ENCODE measurements at places on chromosomes 2 and 18.

GRCh38 chr18:59917422-59917821 is 17.6 kb downstream of the PMAIP1 start:
- no peak for DNase-seq

GRCh38 chr18:23550898-23551297 is 35.4 kb downstream of the NPC1 start:
- DNase-seq: no peak

GRCh38 chr18:34590503-34590902 is 119.6 kb upstream of the DTNA start:
- no peak for DNase-seq

DNA sequence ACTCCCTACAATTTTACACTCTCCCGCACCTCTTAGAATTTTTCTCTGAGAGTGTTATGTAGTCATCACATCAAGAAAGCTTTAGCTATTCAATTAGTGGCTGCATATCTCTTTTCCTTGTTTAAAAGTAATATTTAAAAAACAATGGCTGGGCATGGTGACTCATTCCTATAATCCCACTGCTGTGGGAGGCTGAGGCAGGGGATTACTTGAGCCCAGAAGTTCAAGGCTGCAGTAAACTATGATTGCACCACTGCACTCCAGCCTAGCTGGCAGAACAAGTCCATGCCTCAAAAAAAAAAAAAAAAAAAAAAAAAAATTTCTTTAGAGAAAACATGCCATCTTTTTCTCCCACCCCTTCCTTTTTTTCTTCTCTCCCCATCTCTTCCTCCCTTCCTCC is 44.3 kb downstream of the AQP4 start:
- DNase-seq: no peak

DNA sequence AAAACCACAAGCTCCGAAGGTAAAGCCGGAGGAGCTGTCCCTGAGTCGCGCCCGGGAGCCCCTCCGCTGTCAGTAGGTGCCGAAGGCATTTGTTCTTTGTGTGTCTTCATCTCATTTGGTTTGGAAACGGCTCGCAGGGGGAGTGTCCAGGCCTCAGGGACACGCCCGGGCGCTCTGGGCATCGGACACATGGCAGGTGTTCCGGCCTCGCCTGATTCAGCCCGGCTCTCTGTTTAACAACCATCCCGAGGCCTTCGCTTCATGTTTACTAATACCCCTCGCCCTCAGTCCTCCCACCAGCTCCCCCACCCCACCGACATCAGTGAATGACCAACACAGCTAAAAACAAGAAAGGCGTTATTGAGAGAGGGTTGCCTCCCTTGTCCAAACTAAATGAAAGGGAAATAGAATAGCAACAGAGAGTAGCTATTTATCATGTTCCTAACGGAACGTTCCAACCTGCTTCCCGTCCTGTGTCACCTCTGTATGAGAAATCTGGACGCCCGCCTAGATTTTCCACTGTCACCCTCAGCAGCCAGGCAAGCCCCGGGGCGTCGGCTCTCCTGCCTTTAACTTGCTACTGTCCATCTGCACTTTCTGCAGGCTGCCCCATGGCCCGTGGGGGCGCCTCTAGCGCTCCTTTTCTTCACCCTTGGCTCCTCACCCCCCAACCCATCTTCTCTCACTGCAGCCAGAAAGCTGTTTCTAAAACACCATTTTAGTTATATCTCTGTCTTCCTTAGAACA is 73.9 kb downstream of the MYCN start:
- no peak for DNase-seq

DNA sequence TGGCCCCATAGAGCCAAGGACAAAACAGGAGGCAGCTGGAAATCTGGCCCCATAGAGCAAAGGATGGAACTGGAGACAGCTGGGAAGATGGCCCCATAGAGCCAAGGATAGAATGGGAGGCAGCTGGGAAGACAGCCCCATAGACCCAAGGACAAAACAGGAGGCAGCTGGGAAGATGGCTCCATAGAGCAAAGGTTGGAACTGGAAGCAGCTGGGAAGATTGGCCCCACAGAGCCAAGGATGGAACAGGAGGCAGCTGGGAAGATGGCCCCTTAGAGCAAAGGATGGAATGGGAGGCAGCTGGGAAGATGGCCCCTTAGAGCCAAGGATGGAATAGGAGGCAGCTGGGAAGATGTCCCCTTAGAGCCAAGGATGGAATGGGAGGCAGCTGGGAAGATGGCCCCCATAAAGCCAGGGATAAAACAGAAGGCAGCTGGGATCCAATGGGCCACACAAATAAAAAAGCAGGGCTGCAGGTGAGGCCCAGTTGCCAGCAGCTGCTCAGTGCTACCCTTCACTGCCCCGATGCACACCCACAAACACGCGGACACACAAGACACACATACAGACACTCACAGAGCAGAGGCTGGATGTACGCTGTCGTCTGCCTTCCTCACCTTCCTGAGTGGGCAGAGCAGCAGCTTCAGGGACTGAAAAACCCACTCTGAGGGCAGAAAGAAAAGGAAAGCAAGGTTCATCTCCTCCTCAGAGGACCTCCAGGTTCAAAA is 505.4 kb upstream of the MYT1L start:
- no peak for DNase-seq

DNA sequence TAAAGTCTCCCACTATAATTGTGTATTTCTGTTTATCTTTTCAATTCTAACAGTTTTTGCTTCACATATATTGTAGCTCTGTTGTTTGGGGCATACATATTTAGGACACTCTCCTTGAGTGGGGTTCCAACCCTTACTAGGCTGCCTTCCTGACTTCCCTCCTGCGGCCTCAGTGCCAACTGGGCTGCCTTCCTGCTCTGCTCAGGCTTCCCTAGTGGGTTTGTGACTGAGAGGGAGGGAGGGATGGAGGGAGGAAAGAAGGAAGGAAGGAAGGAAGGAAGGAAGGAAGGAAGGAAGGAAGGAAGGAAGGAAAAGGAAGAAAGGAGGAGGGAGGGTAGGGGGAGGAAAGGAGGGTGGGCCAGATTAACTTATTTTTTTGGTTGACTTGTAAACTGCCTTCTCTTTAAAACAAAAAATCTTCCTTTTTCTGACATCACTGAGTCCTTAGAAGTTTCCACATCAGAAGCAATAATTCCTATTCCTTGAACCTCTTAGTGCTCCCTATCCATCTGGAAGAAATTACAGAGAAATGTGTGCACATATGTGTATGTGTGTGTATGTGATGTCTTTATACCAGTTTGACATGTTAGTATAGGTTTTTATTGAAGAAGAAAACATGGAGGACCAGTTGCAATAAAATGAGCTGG is 145.4 kb upstream of the PGAP1 start:
- no peak for DNase-seq

GRCh38 chr2:70367722-70368323 is 66.0 kb upstream of the FAM136A start:
- no peak for DNase-seq

DNA sequence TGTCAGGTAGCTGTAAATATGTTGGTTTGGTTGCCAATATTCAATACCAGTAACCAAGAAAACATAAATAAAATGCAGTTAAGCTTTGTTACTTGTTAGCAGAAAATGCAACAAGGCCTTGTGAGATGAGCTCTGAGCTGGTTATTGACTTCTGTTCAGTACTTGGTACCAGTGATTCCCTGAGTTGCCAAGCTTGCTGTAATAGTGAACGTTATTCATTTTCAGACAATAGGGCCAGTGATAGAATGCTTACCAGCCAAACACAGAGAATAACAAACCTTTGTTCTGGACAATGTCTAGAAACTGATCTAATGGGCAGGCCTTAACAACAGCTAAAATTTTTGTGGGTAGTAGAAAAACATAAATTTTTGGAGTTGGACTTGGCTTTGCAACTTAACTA is 29.5 kb downstream of the RASGRP3 start:
- DNase-seq: no peak

- no peak for DNase-seq
Measured at GRCh38 chr18:76689646-76690264, 132.6 kb upstream of the ZNF236 start.

DNA sequence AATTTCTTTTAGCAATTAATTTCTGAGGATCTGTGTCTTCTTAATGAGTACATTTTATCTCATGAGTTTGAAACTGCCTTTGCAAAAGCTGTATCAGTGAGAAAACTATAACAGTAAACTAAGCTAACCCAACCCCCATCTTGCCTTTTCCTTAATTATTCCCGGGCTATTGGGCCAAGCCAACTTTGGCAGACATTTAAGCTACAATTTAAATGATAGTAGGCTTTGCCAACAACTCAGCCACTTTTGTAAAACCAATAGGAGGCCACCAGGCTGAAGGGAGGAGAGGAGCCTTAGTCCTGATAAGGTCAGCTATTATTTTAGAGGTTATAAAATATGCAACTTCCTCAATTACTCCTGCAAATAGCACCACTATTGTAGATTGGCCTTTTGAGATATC is 218.0 kb upstream of the KCNJ3 start:
- DNase-seq: no peak

DNA sequence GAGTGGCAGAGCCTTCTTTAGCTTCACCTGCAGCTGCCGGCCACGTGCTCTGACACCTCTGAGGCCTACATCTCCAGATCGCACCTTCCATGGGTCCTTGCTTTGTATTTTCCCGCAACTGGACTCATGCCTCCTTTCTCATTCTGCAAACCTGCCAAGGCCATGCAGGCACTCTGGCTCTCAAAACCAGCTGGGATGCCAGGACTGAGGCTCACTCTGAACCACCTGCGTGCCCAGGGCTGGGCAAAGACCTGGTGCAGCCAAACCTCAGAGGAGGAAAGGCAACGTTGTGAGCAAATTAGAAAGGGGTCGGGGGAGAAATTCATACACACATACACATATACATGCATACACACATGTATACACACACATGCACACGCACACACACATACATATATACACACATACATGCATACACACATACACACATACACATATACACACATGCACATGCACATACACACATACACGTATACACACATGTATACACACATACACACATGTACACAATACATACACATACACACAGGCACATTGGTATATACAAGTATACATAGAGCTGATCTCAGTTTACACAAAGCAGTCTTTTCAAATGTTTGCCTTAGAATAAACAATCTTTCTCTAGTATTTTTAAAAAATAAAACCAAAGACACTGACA is 125.2 kb downstream of the RTP5 start:
- DNase-seq: no peak

- DNase-seq: no peak
Measured at GRCh38 chr2:96099861-96100798, 16.2 kb downstream of the ADRA2B start.

- no peak for DNase-seq
Measured at GRCh38 chr2:66827851-66828250, 392.9 kb downstream of the MEIS1 start.

GRCh38 chr2:48902521-48902920 is 147.0 kb upstream of the LHCGR start:
- no peak for DNase-seq

GRCh38 chr18:76463872-76464271 is 31.2 kb downstream of the ZNF516 start:
- DNase-seq: no peak

GRCh38 chr2:129457277-129457818 is 522.1 kb upstream of the RAB6C start:
- no peak for DNase-seq

GRCh38 chr2:117123362-117123761 is 691.1 kb upstream of the DDX18 start:
- no peak for DNase-seq

DNA sequence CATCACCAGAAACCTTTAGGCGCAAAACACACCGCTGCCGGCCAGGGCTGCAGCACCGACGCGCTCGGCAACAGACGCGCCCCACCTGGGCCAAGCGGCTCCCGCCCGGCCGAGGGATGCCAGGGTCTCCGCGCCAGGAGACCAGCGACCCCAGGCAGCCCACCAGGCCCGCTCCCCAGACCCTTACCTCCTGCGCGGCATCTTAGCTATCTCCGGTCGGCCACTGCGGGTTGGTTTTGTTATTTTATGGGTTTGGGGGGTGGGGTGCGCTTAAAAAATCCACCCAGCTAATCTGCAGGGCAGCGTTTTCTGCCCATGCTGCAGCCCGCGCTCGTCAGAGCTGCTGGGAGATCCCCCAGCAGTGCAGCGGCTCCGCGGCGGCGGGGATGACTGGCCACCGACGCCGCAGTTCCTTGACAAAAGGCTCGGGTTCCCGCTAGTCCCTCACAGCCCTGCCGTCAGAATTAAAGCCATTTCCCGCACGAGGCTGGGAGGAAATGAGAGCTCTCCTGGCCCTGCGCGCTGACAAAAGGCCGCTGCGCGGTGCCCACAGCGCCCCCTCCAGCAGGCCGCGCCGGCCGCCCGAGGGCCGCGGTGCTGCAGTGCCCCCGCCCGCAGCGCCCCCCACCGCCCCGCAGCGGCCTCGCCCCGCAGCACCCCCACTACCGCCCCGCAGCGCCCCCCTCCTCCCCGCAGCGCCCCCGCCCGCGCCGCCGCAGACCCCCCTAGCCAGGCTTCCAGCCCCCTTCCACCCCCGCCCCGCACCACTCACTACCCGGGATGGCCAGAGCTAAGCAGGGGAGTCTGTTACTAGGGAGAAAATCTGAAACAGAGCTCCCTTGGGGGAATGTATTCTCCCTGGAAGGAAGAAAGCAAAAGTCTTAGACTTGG is at the start of gene ADD2:
TSS of gene ADD2 (minus strand) at position 502 of the 891 bp plus-strand sequence. CDS start 61,792 bp downstream, outside the sequence.
- no peak for DNase-seq

DNA sequence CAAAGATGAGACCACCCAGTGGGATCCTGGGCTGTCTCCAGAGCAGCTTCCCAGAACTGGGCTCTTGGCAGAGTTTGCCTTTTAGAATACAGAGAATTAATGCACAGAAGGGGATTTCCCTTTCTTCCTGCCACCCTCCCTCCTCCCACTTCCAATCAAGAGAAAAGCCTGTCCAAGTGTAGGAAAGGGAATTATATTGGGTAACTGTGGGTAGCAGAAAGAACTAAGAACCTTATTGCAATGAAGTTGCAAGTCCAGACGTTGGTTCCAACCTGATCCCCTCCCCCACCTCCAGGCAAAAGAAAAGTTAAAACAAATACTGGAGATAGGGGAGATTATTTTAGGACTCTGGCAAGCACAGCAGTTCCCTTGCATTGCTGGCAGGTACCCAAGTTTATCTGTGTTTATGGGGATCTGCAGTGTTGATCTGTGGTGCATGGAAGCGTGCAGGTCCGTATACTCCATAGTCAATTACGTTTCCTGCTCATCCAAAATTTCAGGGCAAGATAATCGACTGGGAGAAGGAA is 114.3 kb downstream of the PRKCE start:
- no peak for DNase-seq

DNA sequence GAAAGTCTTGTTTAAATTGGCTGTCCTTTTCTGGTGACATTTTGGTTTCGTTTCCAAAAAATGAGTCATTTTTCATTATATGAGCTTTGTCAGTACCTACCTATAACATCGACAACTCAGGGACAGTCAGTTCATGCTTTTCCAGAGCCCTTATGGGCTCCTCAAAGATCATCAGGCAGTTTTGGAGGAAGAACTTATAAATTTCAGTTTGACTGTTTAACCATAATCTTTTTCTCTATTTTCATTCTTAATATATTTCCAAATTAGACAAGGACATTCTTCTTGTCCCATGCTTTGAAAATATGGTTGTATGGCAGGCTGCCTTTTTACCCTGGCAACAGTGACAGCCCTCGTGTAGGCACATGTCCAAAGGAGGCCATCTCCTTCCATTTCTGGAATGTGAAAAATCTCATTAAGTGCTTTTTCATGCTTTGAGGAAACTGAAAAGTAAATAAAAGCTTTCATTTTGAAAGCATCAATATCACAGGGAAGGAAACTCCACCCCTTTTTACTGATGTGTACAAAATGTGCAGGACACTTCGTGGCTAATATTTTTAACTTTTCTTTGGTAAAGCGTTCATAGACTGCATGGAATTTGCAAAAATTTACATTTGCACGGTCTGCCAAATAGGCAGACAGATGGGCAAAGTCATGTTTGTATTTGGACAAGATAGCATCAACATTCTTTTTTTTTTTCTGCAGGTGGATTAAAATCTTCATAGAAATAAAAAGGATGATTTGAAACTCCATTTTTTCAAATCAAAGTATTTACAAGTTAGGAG is 7.2 kb upstream of the PROC start:
- no peak for DNase-seq
